Left colon (tissue), 2 donors: ENCODE measurements at places on chromosomes 6 and 20. TPM values are rescaled to one million over a fixed set of nuclear protein-coding genes. Genes with fewer than 3 reads are reported as not detected.

OR2H2 gene
- not detected for total RNA-seq

ORC3 gene
- 11.9 TPM for total RNA-seq

FOXA2 gene
- 37.0 TPM for total RNA-seq

LY6G6D gene
- not detected for total RNA-seq

- DNase-seq = no peak
These were observed 52.5 kb downstream of the BMP7 start for GRCh38 chr20:57213924-57214323.

DNA sequence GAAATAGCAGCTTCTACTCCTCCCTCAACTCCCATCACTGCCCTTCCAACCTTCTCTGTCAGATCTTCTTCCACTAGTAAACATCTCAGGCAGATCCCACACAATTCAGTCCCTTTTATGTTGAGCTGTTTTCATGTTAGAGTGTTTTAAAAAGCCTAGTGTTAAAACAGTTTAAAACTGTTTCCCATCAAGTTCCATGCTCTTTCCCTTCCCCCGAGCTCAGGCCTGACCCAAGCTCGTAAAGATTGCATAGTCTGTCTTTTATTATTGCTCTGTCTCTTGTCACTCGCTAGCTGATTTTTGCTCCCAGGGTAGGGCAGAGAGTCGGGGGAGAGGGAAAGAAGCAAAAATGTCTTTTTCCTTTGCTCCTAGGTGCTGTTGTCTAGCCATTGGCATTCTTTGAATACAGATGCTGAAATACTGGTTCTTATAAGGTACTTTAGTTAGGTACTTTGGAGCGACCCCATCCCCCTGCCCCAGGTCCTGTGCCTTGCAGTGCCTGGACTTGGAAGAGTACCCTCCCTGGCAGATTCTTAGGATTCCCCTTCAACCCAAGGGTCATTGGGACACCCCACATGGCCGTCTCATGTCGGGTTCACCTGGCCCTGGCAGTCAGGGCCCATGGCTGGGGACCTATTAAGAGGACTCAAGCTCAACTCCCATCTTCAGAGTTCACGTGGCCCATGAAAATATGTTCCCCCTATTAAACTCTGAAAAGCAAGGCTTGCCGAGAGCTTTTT lies 101.2 kb upstream of the ARMC2 start:
- DNase-seq = no peak

DNA sequence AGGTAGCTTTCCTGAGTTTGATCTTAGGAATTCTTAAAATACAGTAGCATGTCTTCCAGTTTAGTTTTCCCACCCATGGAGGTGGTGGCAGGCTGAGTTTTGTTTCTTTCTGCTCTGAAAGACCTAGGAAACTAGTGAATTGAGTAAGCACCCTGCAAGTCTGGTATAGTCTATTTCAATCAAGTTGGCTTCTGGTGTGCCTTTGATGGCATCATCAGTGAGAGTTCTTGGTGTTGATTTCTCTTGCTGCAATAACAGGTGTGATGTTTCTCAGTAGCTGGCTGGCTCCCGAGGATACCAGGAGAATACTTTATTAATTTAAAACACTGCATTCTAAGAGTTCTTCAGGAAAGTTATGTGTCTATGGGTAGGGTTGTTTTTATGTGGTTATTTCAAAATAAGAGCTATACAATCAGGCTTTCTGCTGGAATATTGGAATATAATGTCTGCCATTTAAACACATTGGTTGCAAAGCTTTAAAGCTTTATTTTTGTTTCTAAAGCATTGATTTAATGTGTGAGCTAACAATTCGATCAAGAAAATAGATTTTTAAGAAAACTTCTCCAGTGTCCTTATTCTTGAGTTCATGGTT lies 19.0 kb downstream of the VAPB start:
- DNase-seq = no peak

- no peak for DNase-seq
These were observed 38.5 kb downstream of the KCNQ2 start for GRCh38 chr20:63433756-63434531.

GRCh38 chr6:83729871-83730270 lies 21.0 kb upstream of the SNAP91 start:
- no peak for DNase-seq

- DNase-seq = no peak
These were observed 195.4 kb downstream of the ASCC3 start for GRCh38 chr6:100685747-100686146.

DNA sequence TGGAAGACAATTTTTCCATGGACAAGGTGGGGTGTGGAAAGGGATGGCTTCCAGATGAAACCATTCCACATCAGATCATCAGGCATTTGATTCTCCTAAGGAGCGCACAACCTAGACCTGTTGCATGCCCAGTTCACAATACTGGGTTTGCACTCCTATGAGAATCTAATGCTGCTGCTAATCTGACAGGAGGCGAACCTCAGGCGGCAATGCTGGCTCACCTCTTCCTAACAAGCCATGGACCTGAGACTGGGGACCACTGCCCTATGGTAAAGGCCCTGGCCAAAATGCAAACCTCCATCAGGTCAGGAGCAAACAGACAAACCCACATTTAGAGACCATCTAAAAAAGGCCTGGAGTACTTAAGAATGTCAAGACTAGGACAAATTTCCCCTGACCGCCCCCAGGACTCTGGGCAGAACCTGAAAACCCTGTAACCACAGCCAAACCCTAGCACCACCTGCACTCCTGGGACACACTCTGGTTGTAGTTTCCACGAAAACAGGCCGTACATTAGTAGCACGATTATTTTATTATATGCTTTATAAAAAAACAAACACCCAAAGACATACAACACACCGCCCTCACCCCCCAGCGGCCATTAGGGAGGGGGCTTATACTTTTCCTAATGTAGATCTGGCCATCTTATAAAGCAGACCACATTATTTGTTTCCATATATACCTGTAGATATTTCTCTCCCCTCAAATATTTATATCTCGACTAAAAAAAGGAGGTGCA lies 27.3 kb downstream of the SNX5 start:
- no peak for DNase-seq

DNA sequence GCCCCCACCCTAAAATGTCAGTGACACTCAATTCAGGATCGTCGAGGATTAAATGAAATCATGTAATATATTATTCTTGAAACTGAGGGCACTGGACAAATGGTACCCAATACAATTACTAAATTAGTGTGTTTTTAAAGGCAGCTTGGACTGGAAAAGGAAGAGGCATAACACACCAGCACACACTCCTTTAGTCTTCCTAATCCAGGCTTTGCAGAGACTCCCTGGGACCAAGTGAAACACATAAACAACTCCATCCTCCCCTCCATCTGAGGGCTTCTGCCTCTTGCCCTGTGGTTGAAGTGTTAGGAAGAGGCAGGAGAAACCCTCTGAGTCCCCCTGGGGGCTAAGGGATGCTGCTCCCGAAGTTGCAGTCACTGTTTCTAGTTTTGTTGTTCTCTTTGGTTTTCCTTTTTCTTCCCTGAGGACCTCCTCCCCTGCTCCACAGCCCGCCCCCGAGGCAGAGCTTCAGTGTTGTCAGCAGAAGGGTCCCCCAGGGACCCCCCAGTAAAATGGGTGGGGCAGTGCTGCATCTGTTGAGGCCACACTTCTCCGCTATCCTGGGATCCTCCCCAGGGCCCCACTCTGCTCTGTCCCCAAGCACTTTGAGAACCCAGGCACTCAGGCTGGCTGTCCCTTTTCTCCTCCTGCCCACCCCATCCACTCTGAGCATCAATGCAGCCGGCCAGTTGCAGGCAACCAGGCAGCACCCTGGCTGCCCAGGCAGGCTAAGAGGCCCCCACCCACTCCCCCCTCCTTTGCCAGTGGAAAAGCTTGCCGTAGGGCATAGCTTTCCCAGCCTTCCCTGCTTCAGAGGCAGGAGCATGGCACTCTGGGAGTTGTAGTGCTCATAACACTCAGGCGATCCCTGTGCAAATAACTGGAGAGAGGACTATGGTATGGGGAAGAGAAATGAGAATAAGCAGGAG lies 5.9 kb downstream of the TMEM63B start:
- DNase-seq = peak; percentile 83

- DNase-seq = no peak
These were observed 36.5 kb upstream of the MLN start for GRCh38 chr6:33840048-33840926.

DNA sequence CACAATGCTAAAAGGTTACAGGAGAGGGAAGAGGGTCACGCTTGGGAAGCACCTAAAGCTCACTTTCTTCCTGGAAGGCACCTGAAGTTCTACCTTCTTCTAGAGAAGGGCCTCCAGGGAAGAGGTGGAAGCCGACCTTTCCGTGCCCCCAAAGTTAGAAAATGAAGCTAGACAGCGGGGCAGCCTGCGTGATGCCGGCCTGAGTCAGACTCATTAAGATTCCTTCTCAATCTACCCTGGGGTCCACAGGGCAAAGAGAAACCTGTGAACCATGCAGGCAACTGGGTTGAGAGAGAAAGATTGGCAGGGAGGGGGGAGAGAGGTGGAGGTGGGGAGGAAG lies 54.8 kb upstream of the CCDC167 start:
- DNase-seq = no peak

DNA sequence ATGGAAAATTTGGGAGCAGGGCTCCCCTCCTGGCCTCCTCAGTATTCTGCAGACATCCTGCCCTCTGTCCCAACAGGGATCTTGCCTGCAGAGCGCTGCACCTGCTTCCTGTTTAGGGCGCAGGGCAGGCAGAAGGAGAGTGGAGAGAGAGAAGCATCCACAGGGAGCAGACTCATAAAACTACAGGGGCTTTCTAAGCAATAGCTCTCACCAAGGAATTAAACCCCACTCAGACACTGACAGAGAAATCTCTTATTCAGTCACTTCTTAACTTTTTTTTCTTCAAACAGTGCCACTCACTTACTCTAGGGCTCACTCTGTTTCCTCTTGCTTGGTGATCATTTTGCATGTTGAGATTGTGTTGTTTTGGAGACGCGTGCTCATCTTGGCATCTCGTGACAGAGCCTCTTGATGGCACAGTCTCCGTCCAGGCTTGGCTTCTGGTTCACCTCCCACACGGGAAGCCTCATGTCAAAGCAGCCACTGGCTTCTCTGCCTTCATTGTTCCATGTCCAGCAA lies 153.1 kb upstream of the INSM1 start:
- no peak for DNase-seq

DNA sequence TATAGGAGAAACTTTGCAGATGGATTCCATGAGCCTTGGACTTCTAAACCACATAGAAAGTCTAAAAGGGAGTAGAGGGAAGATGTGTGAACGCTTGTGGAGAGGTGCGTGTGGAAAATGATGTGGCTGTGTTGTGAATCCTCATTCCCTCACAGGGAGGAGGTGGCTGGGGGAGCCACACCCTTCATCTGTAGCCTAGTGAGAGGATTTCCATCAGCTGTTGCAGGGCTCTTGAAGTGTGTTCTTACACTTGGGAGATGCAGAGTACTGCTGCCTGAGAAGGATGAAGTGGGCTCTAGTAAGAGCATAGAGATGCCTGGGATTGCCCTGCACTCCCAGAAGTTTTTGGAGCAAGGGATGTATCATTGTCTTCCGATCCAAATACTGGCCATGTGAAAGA lies 279.6 kb downstream of the QKI start:
- no peak for DNase-seq

DNA sequence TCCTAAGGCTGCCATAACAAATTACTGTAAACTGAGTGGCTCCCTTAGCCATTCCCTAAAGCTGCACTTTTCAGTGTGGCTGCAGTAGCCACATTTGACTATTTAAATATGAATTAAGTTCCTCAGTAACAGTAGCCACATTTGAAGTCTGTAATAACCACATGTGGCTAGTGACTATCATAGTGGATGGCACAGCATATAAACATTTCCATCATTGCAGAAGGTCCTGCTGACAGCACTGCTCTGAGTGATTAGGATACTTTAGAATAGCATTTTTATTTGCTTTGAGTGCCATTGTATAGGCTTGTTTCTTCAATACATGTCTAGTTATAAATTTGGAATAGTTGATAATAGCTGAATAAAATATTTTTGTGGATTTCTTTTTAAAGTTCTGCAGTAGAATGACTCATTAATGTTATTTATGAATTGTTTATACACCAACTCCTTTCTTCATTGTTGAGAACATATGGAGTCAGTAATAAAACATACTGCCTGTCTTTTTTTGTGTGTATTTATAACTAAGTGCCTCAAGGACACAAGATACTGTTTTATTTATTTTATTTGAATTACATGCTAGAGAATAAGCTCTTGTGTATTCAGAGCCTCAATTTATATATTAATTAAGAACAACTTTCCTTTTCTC lies 217.2 kb downstream of the CDKAL1 start:
- no peak for DNase-seq
